ENCODE measurements at places on chromosomes 7 and 10.

GRCh38 chr10:11098666-11099065, 81.0 kb downstream of the CELF2 start:
- DNase-seq = no peak

- no peak for DNase-seq
Observed at GRCh38 chr7:104777301-104777800, 236.7 kb upstream of the KMT2E start.

DNA sequence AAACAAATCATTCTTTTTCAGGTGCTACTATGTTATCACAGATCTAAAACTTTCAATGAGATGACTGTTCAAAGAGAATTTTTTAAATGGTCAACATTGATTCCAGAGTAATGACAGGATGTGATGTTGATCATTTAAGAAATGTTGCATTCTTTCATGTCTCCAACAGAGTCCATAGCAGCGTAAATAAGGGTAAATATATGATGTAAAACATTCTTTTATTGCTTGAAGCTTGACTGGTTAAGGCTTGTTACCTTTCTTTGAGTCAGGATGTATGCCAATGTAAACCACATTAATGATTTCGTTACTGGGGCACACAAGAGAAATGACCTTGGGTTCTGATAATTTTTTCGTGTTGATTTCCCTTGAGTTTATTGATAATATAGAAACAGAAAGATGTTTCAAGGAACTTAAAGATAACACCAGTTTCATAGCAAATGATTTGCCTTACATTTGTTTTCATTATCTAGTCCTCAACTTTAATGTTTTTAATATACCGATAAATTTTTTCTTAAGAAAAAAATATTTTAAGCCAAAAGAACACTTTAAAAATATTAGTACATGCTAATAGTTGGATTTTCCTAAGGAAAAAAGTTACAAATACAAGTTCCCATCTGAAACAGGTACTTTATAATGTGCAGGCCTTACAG, 3.5 kb downstream of the STK17A start:
- DNase-seq = no peak

DNA sequence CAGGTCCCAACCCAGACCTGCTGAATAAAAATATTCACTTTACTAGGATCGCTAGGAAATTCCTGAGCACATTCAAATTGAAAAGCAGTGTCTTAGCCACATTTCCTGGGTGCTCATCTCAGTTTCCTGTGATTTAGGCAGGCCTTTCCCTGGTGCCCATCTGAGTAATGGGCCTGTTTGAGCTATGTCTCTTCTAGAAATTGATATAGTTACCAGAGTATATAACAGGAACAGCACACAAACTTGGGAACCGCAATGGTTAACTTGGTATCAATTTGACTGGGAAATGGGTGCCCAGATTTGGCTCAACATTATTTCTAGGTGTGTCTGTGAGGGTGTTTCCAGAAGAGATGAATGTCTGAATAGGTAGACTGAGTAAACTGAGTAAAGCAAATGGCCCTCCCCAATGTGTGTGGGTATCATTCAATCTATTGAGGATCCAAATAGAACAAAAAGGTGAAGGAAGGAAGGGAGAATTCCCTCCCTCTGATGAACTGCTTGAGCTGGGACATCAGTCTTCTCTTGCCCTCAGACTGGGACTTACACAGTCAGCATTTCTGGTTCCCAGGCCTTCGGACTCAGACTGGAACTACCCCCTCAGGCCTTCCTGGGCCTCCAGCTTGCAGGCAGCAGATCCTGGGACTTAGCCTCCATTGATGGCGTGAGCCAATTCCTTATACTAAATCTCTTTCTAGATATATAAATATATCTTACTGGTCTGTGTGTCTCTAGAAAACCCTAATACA, 99.1 kb downstream of the CCDC71L start:
- DNase-seq = no peak

- DNase-seq = peak; percentile 49
Observed at GRCh38 chr10:78371136-78371535, 337.5 kb downstream of the RPS24 start.

GRCh38 chr7:136956232-136956631, 87.8 kb downstream of the CHRM2 start:
- no peak for DNase-seq

DNA sequence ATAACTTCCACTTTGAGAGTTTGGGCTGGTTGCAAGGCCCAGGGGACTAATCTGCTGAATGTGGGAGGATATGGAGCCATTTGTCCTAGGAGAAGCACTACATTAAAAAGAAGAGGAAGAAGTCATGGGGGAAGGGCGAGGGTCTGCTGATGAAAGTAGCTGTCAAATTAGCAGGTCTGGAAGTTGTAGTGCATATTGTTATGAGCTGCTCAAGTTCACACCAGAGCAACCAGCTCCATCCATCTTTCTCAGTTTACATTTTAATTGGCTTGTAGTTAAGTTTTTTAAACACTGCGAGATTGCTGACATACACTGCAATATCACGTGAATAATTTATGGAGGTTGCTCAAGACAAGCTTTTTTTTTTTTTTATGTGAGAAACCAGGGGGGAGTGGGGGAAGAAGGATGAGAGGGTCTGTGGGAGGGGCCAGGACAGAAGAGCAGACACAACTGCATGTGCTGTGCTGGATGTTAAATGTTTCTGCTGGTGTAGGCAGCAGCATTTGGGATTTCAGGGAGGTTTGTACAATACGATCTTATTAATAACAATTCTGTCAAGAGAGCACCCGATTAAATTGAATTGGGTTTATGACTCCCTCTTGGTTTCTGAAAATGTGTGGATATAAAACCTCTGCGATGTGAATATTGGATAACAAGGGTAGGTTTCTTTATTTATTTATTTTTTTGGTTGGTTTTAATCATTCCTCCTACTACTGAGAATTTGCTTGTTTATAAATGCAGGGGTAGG, 759.0 kb upstream of the GALNT17 start:
- DNase-seq = no peak

DNA sequence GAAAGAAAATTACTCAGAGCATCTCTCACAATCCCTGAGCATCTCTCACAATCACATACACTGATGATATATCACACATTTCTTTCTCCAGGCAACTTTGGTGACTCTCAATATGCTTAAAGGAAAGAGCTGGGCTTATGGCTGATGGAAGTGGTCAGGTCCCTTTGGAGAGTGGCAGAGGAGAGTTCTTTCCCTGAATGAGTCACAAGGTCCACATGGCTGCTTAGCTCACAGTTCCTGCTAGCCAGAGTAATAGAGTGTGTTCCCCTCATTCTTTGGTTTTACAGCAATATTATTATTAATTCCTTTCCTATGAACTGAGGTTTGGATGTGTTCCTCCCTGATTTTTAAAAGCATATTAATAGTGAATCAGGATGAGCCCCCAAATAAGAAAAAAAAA, 287.4 kb downstream of the C7orf25 start:
- no peak for DNase-seq

DNA sequence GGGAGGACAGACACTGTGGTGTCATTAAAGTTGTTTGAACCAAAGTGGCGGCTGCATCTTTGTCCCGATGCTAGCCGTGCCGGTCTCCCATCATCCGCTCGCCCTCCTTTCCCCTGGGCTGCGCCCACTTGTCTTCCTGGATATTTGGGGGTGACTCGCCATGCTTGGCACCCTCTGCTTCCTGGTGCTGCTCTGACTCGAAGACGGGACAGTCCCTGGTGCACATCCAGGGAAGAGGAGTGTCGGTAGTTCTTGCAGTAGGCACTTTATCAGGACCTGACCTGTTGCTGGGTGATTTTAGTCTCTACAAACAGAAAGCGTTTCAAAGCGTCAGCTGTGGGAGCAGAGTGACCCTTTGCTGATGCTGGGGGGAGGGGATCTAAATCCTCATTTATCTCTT, 68.3 kb upstream of the DNAJB6 start:
- no peak for DNase-seq

DNA sequence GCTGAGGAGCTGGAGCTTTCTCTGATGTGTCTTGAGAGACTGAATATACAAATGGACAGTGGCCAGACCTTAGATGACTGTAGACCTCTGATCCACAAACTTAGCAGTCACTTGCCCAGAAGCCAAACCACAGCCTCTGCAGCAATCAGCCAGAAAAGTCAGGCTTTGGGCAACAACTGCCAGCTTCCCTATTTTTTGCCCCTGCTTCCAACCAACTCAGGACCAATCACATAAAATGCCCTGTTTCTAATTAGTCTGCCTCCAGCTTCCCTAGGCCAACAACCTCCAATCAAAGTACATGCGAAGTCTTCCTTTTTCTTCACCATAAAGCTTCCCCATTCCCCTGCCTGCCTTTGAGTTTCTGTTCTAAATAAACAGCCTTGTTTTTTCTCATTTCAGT, 37.8 kb upstream of the CACUL1 start:
- DNase-seq = no peak

DNA sequence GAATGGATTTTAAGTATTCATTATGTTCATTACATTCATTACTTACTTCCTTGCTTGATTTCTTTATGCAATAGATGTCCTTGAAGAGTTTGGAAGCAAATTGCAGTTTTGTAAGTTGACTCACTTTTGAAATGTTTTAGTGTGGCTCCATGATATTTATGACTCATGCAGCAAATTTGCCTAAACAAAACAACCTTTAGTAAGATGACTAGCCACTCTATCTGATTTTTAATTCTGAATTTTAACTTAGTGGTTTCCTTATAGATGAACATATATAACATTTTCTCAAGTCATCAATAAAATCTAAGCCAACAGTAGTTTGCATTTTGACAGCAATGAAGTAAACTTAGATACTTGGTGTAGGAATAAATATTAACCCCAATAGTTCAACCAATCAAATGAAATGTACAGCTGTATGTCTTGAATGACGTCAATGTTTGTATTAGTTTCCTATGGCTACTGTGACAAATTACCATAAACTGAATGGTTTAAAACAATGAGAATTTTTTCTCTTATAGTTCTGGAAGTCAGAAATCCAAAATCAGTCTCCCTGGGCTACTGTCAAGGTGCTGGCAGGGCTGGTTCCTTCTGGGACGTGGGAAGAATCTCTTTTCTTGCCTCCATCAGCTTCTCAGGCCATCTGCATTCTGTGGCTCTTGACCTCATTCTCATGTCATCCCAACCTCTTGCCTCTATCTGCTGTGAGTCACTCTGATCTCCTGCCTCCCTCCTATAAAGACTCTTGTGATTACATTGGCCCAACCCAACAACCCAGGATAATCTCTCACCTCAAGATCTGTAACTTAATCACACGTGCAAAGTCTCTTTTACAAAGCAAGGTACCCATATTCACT, 73.4 kb downstream of the AHR start:
- no peak for DNase-seq

GRCh38 chr10:84511106-84511505, 182.7 kb downstream of the CCSER2 start:
- DNase-seq = no peak

All from iPS-NIHi11 (cell line).